ENCODE measurements at places on chromosomes 16 and 17. TPM values are rescaled to one million over a fixed set of nuclear protein-coding genes. Genes with fewer than 3 reads are reported as not detected.

MRC2 gene
- total RNA-seq = 8.9 TPM

- no peak for DNase-seq
Observed at GRCh38 chr17:56158915-56159825, 5.9 kb downstream of the ANKFN1 start.

DNA sequence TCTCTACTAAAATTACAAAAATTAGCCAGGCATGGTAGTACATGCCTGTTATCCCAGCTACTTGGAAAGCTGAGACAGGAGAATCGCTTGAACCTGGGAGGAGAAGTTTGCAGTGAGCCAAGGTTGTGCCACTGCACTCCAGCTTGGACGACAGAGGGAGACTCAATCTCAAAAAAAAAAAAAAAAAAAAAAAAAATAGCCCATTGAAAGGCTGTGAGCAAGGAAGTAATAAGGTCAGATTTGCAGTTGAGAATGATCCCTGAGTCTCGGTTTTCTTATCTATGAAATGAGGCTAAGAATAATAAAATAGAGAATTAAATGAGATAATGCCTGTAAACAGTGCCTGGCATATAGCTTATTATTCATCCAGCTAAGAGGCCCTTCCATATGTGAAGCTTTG lies 1.3 kb upstream of the PDK2 start:
- DNase-seq = no peak

MMP25 gene
- total RNA-seq = 117 TPM

CDRT4 gene
- 5.3 TPM for total RNA-seq

DNA sequence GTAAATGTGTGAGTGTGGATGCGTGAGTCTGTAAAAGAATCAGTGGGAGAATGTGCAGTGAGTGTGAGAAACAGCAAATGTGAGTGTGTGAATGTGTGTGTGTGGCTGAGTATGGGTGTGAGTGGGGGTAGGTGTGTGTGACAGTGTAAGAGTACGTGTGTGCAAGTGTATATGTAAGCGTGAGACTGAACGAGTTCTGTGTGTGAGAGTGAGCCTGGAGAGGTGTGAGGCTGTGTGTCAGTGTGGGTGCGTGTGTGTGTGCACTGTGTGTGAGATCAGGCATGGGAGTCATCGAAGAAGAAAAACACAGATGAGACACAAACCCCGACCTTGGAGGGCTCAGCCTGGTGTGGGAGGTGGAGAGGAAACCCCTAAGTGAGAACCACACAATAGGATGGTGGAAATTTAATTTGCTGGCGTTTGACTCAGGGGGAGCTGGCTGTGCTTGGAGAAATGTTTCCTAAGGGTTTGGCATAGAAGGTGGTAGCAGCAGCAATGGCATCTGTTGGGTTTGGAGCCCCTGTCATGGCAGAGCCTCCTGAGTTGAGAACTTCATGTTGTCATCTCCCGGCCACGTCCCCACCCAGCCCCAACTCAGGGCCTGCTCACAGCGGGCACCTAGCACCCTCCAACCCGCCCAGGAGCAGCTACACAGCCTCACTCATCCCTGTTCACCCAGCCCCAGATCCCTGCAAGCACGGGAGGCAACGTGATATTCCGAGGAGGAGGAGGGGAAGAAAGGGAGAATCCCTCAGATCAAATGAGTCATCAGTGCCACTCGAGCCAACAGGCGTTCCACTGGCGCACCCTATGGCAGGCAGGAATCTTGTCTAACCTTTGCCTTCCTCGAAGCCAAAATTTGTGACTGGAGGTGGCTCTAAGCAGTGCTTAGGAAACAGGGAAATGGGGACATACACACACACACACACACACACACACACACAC lies 14.3 kb upstream of the NUBP1 start:
- no peak for DNase-seq

GRCh38 chr16:8391257-8391656 lies 199.1 kb downstream of the TMEM114 start:
- DNase-seq = no peak

ZNF750 gene
- not detected for total RNA-seq

DNA sequence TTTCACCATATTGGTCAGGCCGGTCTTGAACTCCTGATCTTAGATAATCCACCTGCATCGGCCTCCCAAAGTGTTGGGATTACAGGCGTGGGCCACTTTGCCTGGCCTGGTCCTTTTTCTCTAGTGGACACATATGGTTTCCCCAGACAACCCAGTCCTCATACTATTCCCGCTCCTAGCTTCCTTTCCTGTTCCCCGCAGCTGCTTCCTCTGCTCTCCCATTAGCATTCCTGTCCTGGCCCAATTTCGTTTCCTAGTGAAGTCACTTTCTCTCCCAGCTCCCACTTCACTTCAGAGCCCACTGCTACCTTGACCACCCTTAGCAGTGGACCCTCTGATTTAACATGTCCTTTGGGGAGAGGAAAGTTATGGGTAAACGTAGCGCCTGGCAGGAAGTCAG lies 11.3 kb downstream of the KATNIP start:
- no peak for DNase-seq

DNA sequence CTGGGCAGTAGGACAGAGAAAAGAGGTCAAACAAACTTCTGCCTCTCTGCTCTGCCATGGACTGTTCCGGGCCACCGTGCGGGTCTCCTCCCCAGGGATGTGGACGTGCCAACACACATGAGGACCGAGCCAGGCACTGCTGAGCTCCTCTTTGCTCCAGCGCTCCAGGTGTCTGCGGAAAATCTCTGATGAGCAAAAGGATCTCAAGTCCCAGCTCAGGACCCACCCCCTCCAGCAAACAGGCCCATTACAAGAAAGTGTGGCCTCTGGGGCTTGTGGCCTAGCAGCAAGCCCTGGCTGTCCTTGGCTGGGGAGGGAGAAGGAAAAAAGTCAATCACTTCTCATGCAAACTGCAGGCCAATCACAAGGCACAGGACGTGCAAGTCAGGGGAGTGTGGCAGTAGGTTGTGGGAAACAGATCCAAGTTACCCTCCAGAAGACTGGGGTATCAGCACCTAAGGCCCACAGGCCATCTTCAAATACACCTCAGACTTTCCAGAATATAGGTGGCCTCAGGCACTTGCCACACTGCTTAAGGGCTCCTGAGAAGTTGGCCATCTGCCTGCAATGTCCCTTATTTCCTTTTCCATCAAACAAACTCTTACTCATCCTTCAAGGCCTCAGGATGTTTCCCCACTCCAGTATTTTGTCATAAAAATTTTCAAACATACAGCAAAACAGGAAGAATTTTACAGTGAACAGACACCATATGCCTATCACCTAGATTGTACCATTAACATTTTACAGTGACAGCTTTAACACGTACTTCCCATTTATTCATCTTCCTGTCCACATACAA lies 36.0 kb upstream of the SREBF1 start:
- no peak for DNase-seq

GRCh38 chr17:19343671-19344151 lies 18.8 kb downstream of the B9D1 start:
- no peak for DNase-seq

MYH11 gene
- total RNA-seq = 0.10 TPM

- DNase-seq = no peak
Observed at GRCh38 chr17:79276821-79277220, 202.2 kb downstream of the ENGASE start.

DNA sequence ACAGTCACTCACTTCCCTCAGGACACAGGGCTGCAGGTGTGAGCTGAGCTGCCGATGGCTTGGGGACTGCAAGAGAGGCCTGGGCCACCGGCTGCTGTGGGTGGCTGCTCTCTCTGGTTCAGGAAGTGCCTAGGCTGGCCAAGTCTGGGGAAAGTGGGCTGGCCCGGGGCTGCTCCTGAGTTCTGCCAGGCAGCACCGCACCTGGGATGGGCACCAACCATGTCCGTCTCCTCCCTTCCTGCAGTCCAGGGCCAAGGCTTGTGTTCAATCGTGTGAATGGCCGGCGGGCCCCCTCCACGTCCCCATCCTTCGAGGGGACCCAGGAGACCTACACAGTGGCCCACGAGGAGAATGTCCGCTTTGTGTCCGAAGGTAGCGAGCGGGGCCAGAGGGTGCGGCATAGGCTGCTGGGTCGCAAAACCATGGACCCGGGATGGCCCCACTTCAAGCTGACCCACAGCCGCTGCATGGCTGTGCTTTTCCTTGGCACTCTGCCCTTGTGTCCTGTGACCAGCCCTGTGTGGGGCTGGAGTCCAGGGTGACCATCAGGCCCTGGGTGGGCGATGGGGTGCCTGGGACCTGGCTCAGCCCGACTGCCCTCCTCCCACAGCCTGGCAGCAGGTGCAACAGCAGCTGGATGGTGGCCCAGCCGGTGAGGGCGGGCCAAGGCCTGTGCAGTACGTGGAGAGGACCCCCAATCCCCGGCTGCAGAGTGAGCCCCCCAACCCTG lies 1.8 kb upstream of the WDR90 start:
- DNase-seq = no peak

DNA sequence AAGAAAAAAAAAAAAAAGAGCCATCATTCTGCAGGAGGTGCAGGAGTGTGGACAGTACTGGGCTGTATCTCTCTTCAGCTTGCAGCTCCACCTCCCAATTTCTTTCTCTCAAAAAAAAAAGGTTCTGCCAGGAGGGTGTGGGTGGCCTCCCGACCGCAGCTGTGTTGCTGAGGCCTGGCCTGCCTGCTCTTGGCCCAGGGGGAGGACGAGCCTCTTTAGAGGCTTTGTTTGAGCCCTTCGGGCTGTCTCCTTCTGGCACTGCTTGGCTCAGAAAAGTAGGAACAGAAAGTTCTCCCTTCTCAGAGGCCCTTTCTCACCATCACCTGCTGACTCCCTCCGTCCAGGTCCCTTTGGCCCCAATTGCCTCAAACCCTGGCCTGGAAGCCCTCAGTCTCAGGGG lies 22.2 kb upstream of the C17orf107 start:
- DNase-seq = no peak

BTBD17 gene
- total RNA-seq = not detected

- no peak for DNase-seq
Observed at GRCh38 chr17:51745993-51746392, 412.5 kb downstream of the CA10 start.

DNA sequence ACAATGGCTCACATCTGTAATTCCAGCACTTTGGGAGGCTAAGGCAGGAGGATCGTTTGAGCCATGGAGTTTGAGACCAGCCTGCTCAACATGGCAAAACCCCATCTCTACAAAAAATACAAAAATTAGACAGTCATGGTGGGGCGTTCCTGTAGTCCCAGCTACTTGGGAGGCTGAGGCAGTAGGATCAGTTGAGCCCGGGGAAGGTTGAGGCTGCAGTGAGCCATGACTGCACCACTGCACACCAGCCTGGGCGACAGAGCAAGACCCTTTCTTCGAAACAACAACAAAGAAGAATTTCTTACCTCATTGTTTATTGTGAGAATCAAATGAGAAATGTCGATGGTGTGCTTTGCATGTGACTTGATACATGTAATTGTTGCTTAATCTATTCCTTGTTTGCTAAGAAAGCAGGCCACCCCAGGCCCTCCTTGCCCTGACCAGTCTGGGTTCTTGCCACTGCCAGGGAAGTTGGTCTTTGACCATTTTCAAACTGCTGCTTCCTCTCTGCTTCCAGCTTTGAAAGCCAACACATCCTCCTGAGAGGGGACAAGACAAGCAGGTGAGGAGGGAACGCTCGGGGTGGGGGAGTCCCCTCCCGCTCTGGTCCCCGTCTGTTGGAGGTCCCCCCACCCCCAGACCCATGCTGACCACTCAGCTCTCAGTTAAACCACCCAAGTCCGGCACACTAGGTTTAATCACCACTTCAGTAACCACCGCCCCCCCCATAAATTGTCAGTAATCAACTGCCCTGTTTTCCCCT lies 47.3 kb upstream of the CPNE2 start:
- no peak for DNase-seq

CAPNS2 gene
- total RNA-seq = not detected

- DNase-seq = no peak
Observed at GRCh38 chr17:65678546-65678945, 117.1 kb upstream of the AXIN2 start.
